ENCODE measurements at places on chromosomes 5 and 9.

- DNase-seq: no peak
Measured at GRCh38 chr9:136960212-136960937, 8.3 kb downstream of the LCN12 start.

- DNase-seq: no peak
Measured at GRCh38 chr5:147860641-147861025, 17.9 kb upstream of the SCGB3A2 start.

- DNase-seq: no peak
Measured at GRCh38 chr5:35230038-35230611, at the start of gene PRLR. TSS of gene PRLR (minus strand) at chr5:35230487. CDS start at chr5:35089620, 140,867 bp downstream.

DNA sequence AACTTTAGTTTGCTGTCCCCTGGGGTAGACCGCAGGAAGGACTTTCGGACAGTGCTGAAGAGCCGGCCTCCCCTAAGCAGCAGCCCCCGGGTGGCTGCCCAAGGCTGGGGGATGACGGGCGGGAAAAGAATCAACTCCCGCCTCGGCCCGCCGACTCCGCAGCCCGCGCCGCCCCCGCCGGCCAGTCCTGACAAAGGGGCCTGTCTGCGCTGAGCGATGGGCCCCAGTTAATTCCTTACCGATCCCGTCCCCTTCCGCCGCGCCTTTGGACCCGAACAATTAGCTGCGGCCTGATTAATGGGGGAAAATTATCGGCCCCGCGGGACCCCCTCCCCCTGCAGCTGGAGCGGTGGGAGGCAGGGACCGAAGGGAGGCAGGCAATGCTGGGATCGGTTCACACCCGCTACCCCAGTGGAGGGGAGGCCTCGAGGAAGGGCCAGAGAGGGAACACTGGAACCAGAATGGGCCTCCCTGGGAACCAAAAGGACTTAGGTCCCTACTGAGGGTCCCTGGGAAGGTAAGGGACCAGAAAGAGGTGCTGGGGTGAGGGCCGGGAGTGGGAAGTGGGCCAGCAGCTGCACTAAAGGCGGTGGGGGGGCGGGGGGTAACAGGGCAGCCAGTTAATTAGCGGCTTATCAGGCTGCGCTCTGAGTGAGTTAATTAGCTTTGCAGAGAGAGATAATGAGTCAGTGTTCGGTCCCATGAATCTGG is 4.2 kb downstream of the ARID3C start:
- no peak for DNase-seq

GRCh38 chr5:159178978-159179377 is 30.4 kb downstream of the RNF145 start:
- DNase-seq: peak; percentile 61

GRCh38 chr9:91519520-91520277 is 96.1 kb upstream of the NFIL3 start:
- DNase-seq: no peak

DNA sequence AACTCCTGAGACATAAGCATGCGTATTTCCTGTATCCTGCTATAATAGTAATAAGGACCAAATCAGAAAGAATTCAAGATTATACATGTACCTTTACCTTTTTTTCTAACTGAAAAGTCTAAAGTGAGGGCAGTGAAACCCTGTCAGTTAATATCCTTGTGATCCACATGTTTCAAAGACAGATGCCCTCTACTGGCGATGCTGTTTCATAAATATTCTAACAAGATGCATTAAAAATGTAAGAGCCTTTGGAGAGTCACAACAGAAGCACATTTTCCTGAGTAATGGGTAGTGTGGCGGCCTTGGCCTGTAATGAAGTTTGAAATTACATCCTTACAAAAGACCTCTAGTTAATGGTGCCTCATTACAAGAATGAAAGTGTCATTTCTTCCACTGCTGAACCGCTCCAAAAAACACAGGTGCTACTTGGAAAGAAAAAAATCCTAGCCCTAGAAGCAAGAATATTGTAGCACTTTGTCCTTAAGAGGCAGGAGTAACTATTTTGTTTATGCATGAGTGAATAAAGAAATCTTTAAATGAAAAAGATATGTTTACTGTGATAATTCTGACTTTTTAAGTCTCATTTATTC is 232.6 kb downstream of the EPB41L4A start:
- DNase-seq: peak; percentile 30

All from activated CD4-positive, alpha-beta T cell treated with anti-CD3 and anti-CD28 coated beads, Interleukin-2, amount 50 U/mL, for 16 hours (primary cell).